ENCODE measurements at places on chromosomes 6 and 20. TPM values are rescaled to one million over a fixed set of nuclear protein-coding genes. Genes with fewer than 3 reads are reported as not detected.

DNA sequence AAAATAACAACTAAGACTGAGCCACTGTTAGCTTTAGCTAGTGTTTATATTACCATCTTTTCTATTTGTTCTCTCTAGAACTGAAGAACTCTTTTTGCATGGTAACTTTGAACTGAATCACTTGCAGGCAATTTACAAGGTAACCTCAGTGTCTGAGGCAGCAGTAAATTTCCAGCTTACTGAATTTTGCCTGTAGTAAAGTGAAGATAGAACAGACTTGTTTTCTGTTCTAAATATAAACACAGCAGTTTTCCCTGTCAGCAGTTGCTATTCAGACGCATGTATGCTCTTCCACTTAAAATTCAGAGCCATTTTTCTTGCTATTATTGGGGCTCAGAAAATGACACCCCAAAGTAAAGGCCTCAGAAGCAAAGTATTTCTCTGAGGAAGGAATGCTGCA is 974.0 kb upstream of the GJE1 start:
- no peak overlapping the region for H3K4me3 ChIP-seq
- DNase-seq: no peak
- H3K27me3 ChIP-seq: no peaks in the 10 kb centered on the region
- no peaks in the 10 kb centered on the region for H3K4me1 ChIP-seq
- H3K36me3 ChIP-seq: peaks cover 7% of the 10 kb centered on the region
- no peak overlapping the region for H3K27ac ChIP-seq

MOG gene
- not detected for total RNA-seq

- no peak for DNase-seq
- H3K4me1 ChIP-seq: peaks cover 7% of the 10 kb centered on the region
- no peaks in the 10 kb centered on the region for H3K36me3 ChIP-seq
- no peaks in the 10 kb centered on the region for H3K27me3 ChIP-seq
Measured at GRCh38 chr6:1851681-1852456, 242.2 kb downstream of the FOXC1 start.

- peaks cover 19% of the 10 kb centered on the region for H3K4me1 ChIP-seq
- peak overlapping the region; percentile 42 for H3K27ac ChIP-seq
- peak overlapping the region; percentile 81 for H3K4me3 ChIP-seq
- DNase-seq: no peak
Measured at GRCh38 chr6:43229803-43230620, 731 bp upstream of the DNPH1 start.

DNA sequence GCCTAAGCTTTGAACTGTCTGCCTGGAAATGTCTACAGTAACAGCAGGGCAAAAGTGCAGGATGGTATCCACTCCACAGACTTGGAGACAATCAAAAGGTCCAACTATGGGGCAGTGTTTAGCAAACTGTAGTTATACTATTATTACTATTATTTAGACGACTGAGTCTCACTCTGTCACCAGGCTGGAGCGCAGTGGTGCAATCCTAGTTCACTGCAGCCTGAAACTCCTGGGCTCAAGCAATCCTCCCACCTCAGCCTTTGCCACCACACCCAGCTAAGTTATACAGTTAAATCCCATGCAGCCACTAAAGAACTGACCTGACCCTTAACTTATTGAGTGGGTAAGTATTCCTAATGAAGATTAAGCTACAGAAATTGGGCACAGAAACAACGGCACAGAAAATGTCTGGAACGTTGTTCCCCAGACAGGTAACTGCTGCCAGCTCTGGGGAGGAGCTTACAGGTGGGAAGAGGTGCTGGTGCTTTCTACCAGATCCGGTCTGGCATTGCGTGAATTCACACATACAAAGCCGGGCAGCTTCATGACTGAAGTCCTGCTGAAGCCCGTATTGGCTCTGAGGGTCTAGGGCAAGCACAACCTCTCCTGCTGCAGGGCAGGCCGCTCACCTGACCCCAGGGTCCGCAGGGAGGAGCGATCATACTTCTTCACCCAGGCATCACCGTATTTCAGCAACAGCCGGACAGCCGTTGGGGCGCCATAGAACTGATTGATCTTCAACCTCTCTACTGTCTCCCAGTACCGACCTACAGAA is 27.0 kb upstream of the APMAP start:
- no peaks in the 10 kb centered on the region for H3K27me3 ChIP-seq
- no peak overlapping the region for H3K27ac ChIP-seq
- H3K4me3 ChIP-seq: no peak overlapping the region
- no peaks in the 10 kb centered on the region for H3K36me3 ChIP-seq

GRCh38 chr6:68738039-68738438 is 103.0 kb downstream of the ADGRB3 start:
- no peak for DNase-seq
- H3K27ac ChIP-seq: no peak overlapping the region
- H3K36me3 ChIP-seq: no peaks in the 10 kb centered on the region
- H3K27me3 ChIP-seq: no peaks in the 10 kb centered on the region
- no peak overlapping the region for H3K4me3 ChIP-seq
